Stimulated activated CD8-positive, alpha-beta memory T cell treated with anti-CD3 and anti-CD28 coated beads, Interleukin-7, amount 100 ng/mL, for 24 hours (primary cell): ENCODE measurements at places on chromosomes 12 and 14.

DNA sequence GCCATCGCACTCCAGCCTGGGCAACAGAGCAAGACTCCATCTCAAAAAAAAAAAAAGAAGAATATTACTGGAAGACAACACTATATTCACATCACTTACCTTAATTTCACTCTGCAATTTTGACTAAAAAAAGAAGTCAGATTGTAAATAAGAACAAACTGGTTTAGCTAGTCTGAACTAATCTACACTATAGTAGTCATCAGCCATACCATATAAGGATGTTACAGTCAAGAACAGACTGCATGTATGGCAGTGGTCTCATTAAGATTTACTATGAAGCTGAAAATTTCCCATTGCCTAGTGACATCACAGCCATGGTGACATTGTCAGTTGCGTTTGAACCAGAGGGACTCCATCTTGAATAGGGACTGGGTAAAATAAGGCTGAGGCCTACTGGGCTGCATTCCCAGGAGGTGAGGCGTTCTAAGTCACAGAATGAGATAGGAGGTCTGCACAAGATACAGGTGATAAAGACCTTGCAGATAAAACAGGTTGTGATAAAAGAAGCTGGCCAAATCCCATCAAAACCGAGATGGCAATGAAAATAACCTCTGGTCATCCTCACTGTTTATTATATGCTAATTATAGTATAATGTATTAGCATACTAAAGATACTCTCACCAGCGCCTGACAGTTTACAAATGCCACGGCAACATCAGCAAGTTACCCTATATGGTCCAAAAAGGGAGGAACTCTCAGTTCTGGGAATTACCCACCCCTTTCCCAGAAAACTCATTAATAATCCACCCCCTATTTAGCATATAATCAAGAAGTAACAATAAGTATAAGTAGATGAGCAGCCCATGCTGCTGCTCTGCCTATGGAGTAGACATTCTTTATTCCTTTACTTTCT lies 51.2 kb downstream of the OSBPL8 start:
- no peak for DNase-seq

DNA sequence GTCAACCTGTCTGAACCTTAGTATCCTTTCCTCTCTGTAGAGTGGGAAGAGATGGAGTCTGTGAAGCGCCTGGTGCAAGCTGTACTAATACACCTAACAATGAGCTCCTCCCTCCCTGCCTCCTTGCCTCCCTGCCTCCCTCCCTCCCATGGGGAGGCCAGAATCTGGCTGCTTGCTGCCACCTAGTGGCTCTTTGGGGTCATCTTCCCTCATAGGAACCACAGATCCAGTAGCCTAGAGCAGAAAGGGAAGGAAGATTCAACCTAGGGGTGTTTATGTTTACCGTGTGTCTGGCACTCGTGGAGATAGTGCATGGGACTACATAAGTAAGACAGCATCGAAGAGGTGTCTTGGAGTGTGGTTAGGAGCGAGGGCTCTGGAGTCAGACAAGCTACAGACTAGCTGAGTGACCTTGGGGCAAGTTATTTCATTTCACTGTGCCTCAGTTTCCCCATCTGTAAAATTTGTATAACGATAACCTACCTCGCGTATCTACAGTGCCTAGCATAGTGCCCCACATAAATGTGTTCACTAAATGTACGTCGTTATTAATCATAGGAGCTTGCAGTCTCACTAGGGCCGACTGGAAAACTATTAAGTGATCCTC lies 35.5 kb upstream of the TSPAN9 start:
- peak; percentile 12 for DNase-seq

DNA sequence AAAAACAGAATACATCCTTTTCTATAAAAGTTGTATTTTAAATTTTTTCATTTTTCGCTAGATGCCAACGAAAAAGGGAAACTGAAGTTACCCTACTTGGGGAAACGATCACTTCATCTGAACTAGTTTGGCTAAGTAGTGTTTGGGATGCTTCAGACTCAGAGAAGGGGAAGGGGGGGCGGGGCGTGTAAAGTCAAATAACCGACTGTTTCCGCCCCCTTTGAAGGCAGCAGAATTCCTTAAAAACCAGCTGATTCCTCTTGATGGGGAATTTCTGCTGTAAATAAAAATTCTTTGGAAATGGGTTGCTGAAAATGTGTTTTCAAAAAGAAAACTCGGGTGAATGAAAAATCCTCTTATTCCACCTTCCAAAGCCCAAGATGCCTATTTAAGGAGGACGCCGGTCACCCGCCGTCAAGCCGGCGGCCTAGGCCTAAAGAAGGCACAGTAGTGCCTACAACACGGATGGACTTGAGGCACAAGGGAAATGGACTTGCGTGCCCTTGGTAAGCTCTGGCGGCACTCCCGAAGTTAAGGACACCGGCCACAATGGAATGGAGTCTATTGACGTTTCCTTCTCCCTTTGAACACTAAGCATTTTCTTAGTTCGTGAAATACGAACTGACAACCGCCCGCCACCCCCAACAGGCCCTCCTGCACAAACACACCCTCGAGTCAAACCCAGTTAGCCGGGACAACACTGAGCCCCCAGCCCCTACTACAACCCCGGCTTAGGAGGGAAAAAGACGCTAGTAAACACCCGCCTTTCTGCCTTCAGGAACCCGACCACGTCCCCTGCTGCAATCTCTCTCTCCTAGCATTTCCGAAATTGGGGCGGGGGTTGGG lies 1.9 kb downstream of the ATXN2 start:
- DNase-seq = no peak

DNA sequence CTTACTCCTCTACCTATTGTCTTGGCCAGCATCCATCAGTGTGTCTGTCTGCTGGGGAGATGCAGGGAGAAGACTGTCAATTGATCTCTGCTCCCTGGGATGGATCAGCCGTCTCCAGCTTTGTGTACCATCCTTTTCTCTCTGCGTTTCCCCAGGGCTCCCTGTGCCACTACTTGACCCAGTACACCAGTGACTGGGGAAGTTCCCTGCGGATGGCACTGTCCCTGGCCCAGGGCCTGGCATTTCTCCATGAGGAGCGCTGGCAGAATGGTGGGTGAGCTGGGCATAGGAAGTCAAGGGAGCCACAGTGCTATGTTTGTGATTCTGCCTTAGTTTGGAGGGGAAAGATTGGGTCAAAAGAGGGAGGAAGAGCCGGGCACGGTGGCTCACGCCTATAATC lies 5.1 kb downstream of the AMHR2 start:
- no peak for DNase-seq

- DNase-seq = no peak
Measured at GRCh38 chr12:100145643-100146042, 3.0 kb upstream of the BLTP3B start.

GRCh38 chr12:44385964-44386363 lies 490.2 kb downstream of the NELL2 start:
- no peak for DNase-seq

DNA sequence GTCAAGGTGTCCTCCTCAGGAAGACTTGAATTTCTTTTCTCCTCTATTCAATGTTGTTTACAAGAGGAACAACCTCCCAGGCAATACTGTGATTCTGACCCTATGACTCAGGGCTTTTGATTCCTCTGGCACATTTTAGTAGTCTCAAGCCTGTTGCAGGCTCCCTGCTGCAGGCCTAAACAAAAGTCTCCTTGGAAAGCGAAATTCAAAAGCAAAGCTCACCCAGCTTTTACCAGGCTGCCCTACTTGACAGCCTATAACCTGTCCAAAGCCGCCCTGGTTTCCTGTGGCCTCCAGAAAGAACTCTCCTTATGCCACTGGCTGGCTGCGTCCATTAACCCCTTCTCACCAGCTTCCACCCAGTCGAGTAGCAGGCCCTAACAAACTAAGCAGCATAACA lies 11.6 kb downstream of the FGD6 start:
- DNase-seq = no peak

DNA sequence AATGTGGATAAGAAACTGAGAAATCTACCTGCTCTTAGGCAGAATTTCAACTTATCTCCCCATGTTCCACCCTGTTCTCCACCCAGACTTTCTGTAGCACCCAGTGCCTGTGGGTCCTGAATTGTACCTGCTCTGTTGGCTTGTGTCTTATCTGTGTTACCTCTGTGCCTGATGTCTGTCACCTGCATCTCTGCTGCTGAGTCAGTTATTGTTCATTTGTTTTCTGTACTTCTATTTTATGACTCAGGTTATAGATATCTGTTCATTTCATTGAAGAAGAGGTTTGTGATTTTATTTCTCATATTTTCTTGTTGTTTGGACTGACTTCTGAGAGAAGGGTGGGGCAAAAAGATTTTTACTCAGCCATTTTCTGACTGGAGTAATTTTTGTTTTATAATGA lies 11.7 kb downstream of the SOCS4 start:
- no peak for DNase-seq

GRCh38 chr12:26767116-26767515 lies 65.9 kb downstream of the ITPR2 start:
- no peak for DNase-seq

- no peak for DNase-seq
Measured at GRCh38 chr14:87863047-87863446, 129.9 kb downstream of the GALC start.

GRCh38 chr12:2284857-2285256 lies 232.1 kb downstream of the CACNA1C start:
- no peak for DNase-seq
